Activated naive CD4-positive, alpha-beta T cell treated with anti-CD3 and anti-CD28 coated beads for 36 hours (primary cell): ENCODE measurements at places on chromosomes 1 and 21.

DNA sequence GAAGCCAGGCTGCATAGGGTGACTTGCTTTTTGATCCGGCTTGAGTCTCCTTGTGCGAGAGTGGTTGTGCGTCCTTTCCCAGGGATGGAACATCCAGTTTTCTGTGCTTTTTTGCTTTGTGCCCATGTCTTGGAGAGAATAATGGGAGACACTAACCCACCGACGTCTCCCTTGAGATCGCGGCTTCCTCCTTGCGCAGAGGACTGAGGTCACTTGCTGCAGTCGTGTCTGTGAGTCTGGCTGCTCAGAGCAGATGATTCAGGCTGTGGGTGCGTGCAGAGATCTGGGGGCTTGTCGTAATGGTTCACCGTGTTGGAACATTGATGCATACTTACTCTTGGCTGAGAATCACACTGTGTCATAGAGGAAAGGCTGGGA lies 164.5 kb upstream of the CACNA1E start:
- peaks cover 48% of the 10 kb centered on the region for H3K27me3 ChIP-seq
- H3K4me3 ChIP-seq: peak overlapping the region; percentile 56
- H3K27ac ChIP-seq: no peak overlapping the region
- DNase-seq: peak; percentile 15

- DNase-seq: no peak
- no peak overlapping the region for H3K4me3 ChIP-seq
- no peak overlapping the region for H3K27ac ChIP-seq
These were observed 27.2 kb upstream of the SRP9 start for GRCh38 chr1:225750420-225750819.

DNA sequence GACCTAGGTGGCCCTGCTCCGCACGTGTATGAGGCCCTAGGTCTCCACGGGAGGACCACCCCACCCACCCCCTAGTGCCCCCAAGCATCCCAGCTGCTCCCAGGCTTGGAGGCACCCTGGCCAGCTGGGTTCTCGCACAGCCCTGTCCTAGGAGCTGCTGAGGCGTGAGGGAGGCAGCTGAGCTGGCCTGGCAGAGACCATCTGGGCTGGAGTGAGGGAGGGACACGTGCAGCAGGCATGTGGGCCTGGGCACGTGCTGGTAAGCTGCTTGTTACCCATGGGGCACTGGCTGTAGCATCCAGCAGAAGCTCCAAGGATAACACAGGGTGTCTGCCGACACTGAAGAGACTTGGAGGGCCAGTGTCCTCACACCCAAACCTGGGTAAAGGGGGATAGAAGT lies 10.1 kb downstream of the SLC6A9 start:
- no peak overlapping the region for H3K4me3 ChIP-seq
- H3K4me1 ChIP-seq: no peaks in the 10 kb centered on the region
- no peak overlapping the region for H3K27ac ChIP-seq
- H3K27me3 ChIP-seq: no peaks in the 10 kb centered on the region
- H3K36me3 ChIP-seq: peaks cover 23% of the 10 kb centered on the region

GRCh38 chr1:237875291-237875690 lies 15.4 kb downstream of the ZP4 start:
- no peaks in the 10 kb centered on the region for H3K36me3 ChIP-seq
- no peak overlapping the region for H3K27ac ChIP-seq
- peaks cover under 1% of the 10 kb centered on the region for H3K27me3 ChIP-seq

DNA sequence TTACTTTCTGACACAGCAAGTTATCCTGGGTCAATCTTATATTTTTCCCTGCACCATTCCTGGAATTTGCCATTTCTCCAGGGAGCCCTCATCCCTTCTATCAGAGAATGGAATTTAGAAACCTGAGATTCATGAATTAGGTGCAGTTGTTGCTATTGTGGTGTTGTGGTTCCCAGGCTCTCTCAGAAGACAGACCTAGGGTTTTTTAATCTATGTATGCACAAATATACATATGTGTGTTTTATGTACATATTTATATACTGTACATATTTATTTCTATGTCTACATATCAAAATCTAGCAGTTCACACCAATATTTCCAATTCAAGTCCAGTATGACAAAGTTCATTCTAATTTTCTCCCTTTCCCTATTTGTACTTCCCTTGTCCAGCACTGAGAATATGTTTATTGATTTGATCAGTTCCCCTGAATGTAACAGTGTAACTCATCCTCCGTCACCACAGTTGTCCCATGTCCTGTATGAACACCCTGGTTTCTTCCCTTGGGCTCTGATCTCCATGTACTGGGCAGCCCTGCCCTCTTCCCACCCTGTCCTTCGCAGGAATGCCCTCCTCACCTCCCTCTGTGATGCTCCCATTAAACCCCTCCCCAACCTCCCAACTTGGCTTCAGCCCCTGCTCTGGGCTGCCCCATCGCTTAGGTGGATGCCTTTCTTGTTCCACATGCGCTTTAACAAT lies 145.5 kb downstream of the VPS13D start:
- no peak overlapping the region for H3K27ac ChIP-seq
- H3K4me1 ChIP-seq: peaks cover 3% of the 10 kb centered on the region
- peaks cover 30% of the 10 kb centered on the region for H3K36me3 ChIP-seq
- H3K27me3 ChIP-seq: no peaks in the 10 kb centered on the region

- no peaks in the 10 kb centered on the region for H3K36me3 ChIP-seq
- DNase-seq: no peak
- peaks cover 21% of the 10 kb centered on the region for H3K4me1 ChIP-seq
- no peak overlapping the region for H3K4me3 ChIP-seq
- no peak overlapping the region for H3K27ac ChIP-seq
These were observed 63.6 kb downstream of the GADD45A start for GRCh38 chr1:67748630-67749029.

- H3K4me1 ChIP-seq: no peaks in the 10 kb centered on the region
- peak; percentile 31 for DNase-seq
- H3K27ac ChIP-seq: no peak overlapping the region
- H3K36me3 ChIP-seq: no peaks in the 10 kb centered on the region
These were observed 107.3 kb upstream of the ST6GALNAC5 start for GRCh38 chr1:76759950-76760349.

DNA sequence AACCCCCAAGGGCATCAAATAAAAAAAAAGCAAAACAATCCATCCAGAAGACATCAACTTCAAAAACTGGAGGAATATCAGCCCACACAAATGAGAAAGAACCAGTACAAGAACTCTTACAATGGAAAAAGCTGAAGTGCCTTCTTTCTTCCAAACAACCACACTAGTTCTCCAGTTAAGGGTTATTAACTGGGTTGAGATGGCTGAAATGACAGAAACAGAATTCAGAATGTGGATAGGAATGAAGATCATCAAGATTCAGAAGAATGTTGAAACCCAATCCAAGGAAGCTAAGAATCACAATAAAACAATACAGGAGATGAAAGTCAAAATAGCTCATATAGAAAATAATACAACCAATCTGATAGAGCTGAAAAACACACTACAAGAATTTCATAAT lies 104.5 kb downstream of the NME7 start:
- H3K4me1 ChIP-seq: no peaks in the 10 kb centered on the region
- H3K4me3 ChIP-seq: no peak overlapping the region
- peaks cover 34% of the 10 kb centered on the region for H3K36me3 ChIP-seq
- no peak for DNase-seq
- no peaks in the 10 kb centered on the region for H3K27me3 ChIP-seq

GRCh38 chr1:39416609-39417008 lies 74.8 kb upstream of the BMP8A start:
- H3K4me3 ChIP-seq: no peak overlapping the region
- H3K36me3 ChIP-seq: peaks cover 4% of the 10 kb centered on the region
- no peak overlapping the region for H3K27ac ChIP-seq
- DNase-seq: no peak
- peaks cover 29% of the 10 kb centered on the region for H3K4me1 ChIP-seq
- no peaks in the 10 kb centered on the region for H3K27me3 ChIP-seq
